RPMI8226 (cell line): ENCODE measurements at places on chromosomes 5 and 9.

- DNase-seq = no peak
Observed at GRCh38 chr5:7412409-7412808, 16.5 kb downstream of the ADCY2 start.

GRCh38 chr9:7976856-7977255 lies 177.3 kb upstream of the DMAC1 start:
- no peak for DNase-seq

- DNase-seq = peak; percentile 44
Observed at GRCh38 chr5:65825408-65826328, 100.7 kb upstream of the ERBIN start.

DNA sequence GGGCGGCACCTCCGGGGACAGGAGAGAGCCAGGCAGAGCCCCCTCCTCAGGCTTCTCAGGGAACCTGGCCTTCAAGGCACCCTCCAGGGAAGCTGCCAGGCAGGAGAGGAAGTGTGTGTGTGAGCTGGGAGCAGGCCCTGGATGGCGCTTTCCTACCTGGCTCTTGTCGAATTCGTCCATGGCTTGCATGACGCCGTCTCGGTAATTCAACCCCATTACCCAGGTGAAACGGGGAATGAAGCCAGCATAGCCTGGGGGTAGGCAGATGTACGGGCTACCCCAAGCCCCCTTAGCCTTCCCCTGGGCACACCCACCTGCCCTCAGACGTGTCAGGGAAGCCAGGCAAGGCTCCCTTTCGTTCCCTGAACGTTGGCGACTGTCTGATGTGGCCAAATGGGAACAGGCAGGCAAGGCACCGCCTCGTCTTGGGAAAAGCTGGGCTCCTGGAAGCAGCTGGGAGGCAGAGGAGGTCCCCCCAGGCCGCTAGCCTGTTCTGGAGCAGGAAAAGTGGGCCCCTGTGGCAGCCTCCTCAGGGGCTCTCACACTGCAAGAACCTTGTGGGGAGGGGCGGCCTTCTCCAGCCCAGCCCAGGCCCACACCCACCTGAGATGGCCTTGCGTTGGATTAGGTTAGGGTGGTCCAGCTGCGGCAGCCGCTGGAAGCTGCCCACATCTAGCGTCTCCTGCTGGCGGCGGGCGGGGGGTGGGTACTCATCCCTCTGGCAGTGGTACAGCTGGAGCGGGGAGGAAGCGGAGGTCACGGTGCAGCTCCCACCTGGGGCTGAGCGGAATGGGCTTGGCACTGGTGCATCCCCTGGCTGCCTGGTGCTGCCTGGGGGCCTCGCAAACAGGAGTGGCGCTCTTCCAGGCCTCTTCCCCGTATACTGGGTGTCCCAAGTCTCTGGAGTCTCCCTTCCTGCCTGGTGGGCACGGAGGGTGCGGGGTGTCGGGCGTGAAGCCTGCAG lies 3.7 kb downstream of the TUBB4B start:
- DNase-seq = no peak

DNA sequence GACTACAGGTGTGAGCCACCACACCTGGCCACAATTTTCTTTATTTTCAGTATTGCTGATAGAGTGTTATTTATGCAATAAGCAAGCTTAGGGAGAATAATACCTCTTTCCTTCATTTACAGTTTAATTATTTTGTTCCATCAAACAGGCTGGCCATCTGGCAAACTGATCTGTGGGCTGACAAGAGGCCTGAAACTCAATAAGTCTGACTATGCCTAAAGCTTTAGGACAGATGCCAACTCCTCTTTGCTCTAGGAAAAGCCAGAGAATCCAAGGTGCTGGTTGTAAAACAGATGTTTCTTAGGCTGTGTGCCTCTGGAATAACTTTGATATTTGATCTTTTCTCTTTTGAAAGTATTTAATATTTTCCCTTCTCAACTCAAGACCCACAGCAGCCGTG lies 98.4 kb downstream of the TARS1 start:
- DNase-seq = no peak

GRCh38 chr9:105218673-105219072 lies 25.8 kb upstream of the SLC44A1 start:
- no peak for DNase-seq

- no peak for DNase-seq
Observed at GRCh38 chr5:76081811-76082771, 1.1 kb upstream of the SV2C start.

DNA sequence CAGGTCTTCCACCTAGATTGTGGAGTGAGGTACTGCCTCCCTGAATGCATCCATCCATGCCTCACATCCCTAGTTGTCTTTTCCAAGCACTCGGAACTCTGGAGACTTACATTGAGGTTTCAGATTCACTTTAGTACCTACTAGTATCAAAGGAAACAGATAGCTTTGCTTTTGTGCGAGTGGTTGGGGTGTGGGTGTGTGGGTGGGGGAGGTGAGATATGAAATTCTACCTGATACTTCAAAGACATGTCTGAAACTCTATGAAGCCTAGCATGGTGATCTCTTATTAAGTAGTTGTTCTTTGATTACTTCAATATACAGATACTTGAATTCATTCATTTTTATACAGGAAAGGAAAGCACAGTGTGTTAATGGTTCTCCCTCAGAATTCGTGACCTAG lies 64.4 kb downstream of the MCCC2 start:
- DNase-seq = no peak

GRCh38 chr9:88976890-88977257 lies 14.4 kb upstream of the S1PR3 start:
- no peak for DNase-seq

GRCh38 chr9:137390553-137391410 lies 32.2 kb downstream of the EXD3 start:
- DNase-seq = peak; percentile 91

DNA sequence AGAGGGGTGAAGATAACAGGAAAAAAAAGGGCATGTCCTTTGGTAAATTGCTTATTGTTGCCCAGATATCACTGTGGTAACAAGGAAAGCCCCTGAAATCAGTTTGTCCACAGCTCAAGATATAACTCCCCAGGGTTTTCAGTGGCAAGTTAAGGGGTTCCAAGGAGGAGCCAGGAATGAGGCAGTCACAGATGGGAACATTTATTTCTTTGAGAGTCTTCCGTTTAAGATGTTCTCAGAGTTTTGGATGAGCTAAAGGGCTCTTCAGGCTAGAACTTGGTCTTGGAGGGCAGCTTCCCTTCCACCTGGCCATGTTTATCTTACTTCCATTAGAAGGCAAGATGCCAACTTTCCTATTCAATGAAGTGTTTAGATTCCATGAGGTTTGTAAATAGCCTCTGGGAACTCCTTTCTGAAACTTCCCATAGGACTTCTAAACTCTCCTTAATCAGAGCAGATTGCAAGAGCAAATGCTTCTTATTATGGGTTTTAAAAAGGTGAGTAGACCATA lies 277.6 kb upstream of the TNC start:
- no peak for DNase-seq

- no peak for DNase-seq
Observed at GRCh38 chr5:61394793-61395192, 62.7 kb downstream of the ZSWIM6 start.

DNA sequence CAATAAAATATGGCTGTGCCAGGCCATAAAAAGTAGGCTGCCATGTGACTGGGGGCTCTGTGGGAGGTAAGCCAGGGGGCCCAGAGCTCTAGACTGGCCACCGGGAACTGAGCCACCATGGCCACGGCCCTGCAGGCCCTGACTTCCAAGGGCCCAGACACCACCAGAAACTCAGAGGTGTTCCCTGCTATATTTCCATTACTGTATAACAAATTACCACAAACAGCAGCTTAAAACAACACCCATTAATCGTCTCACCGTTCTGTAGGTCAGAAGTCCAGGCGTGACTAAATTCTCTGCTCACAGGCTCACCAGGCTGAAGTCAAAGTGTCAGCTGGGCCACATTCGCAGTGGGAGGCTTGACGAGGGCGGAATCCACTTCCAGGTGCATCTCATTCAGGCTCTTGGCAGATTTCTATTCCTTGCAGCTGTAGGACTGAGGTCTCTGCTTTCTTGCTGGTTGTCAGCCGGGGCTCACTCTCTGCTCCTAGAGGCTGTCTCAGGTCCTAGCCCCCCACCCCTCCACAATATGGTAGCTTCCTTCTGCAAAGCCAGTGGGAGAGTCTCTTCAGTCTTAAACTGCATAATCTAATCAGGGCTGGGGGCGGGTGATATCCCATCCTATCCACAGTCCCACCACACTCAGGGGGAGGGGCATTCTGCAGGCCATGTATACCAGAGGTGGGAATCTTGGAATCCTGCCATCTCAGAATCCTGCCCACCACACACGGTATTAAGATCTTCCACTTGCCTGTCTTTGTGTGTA lies 125.4 kb downstream of the C5orf15 start:
- no peak for DNase-seq

DNA sequence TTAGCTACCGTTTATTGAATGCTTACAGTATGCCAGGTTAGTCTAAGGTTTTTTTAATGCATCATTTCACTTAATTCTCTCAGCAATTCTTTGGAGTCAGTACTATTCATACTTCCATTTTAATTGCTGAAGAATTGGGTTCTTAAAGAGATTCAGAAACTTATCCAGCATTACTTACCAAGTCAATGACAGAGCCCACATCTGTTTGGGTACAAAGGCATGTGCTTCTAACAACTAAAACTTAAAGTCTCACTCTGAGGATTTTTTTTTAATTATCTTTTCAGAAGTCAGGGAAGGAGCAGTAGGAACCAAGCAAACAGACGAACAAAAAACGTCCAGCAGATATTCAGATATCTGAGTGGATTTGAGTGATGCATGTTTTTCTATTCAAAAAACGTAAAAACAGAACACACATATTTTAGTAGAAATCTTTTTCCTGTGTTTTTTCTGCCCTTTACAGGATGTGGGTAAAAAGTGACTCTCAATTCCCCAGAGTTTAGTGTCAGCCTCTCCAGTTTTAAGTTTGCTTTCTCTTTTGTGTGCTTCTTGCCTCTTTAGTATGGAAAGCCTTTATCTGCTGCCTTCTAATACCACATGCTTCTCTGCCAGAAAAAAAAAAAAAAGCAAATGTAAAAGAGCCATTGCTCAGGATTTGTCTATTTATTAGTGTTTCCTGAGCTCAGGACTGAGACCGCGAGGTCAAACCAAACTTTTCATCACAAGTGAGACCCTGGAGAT lies 118.0 kb downstream of the PRKACG start:
- DNase-seq = no peak

- no peak for DNase-seq
Observed at GRCh38 chr9:73219985-73220626, 68.4 kb downstream of the ANXA1 start.

DNA sequence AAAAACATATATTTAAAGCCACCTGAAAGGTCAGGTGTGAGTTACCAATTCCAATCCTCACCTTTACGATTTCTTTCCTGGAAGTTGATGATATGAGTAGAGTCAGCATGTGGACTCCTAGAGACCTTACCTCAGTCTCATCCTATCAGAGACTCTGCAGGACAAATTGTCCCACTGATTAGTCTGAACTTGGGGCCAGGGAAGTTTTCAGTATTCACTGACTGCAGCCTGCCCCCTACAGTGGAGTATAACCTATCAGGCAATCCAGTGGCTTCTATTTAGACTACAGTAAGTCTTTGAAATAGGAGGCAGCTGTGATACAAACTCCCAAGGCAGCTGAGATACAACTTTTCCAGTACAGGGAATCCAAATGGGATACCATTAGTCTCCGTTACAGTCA lies 449.4 kb upstream of the CDH10 start:
- no peak for DNase-seq

- DNase-seq = no peak
Observed at GRCh38 chr5:55742778-55743177, 4.9 kb downstream of the DDX4 start.

DNA sequence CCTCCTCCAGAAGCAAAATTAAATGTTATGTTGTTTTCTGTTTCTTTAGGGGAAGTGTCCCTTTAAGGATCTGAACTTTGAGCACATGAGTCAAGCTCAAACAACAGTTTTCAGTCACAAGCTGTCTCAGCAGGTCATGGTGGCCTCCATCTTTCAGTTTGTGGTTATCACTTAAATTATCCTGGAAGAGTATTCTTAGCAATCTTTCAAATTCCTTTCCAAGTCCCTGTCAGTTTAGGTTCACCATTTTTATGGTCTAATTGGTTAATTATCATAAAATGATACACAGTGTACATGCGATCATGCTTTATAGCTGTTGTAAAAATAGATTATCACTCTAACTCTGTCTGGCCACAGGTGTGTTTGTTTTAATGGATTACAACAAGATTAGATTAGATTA lies 43.1 kb upstream of the SELENOP start:
- DNase-seq = peak; percentile 59

- DNase-seq = no peak
Observed at GRCh38 chr5:135232958-135233357, 166.1 kb downstream of the MACROH2A1 start.
